ENCODE measurements at places on chromosomes 5 and 9.

DNA sequence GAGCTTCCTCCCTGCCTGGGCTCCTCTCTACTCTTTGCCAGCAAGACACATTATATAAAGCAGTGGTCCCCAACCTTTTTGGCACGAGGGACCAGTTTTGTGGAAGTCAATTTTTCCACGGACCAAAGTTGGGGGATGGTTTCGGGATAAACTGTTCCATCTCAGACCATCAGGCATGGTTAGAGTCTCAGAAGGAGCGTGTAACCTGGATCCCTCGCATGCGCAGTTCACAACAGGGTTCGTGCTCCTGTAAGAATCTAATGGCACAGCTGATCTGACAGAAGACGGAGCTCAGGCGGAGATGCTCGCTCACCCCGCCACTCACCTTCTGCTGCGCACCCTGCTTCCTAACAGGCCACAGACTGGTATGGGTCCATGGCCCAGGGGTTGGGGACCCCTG is 142.8 kb downstream of the LIFR start:
- no peak for DNase-seq

- DNase-seq: no peak
These were observed 10.2 kb downstream of the HAND1 start for GRCh38 chr5:154467655-154468354.

- no peak for DNase-seq
These were observed 35.0 kb downstream of the GALNT12 start for GRCh38 chr9:98842510-98842909.

DNA sequence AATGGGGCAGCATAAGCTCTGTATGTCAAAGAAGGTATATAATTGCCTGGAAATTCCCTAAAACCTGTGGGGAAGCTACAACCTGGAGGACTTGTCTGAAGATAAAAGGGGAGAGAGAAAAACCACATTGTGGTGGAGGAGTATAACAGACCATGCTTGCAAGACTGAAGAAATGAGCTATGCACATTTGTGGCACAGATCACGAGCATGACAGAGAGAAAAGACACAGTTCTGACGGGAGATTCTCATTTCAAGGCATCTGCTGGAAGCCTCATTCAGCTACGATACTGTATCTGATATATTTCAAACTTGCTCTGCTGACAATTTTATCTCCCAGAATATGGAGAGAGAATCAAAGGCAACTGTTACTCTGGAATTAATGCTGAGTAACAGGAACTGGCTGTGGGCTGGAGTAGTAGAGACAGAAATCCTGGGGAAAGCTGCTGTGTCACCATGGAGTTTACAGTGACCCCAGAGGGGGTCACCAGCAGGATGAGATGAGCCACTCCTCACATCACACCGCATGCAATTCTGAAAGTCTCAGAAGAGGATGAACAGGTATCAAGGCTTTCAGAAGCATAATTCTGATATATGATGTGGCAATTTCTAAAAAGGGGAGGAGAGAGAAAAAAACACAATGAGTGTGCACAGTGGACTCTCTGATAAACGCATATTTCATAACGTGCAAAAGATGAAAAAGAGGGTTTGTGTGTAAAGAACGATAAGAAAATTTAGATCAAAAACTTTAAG is 528.8 kb downstream of the IRX1 start:
- no peak for DNase-seq

- DNase-seq: no peak
These were observed 657.5 kb upstream of the DMAC1 start for GRCh38 chr9:8457055-8457454.

- DNase-seq: no peak
These were observed 365.5 kb downstream of the KCNN2 start for GRCh38 chr5:114727358-114727757.

GRCh38 chr5:6243706-6244338 is 134.5 kb downstream of the MED10 start:
- DNase-seq: no peak

- DNase-seq: no peak
These were observed 969.6 kb upstream of the DMAC1 start for GRCh38 chr9:8769153-8769552.

- no peak for DNase-seq
These were observed 225.8 kb downstream of the MELK start for GRCh38 chr9:36798350-36799065.

DNA sequence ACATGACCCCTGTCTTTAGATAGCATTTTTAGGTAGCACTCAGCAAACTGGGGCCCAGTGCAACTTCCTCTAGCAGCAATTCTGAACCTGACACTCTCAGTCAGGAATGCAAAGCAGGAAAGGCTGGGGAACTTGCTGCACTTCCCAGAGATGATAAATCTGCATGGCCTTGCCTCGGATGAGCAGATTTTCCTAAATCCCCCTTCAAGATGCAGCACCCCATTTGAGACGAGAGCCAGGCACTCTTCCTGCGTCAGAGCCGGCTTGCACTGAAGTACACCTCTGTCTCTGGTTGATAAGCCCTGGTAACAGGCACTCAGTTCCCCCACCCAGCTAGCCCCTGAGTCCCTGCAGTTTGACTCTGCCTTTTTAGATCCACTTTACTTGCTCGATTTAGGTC is 296.7 kb upstream of the PANK3 start:
- DNase-seq: no peak

- DNase-seq: no peak
These were observed 69.9 kb downstream of the MAMDC2 start for GRCh38 chr9:70113403-70114022.

DNA sequence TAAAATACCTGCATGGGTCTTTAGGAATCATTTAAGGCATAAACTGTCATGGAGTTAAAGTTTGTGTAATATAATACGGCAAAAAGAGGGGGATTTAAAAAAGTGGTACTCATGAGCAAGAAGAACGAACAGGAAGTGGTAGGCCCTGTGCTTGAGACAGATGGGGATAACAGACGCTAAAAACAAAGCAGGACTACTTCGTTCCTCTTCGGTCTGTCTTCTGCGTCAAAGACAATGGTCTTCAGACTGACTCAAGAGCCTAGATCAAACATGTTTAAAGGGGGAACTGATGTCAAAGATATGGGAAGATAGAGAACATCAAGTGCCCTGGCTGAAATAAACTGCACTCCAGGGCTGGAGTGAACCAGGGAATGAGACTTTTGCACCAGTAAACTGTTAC is 59.8 kb upstream of the RFX3 start:
- DNase-seq: no peak

All from non-pigmented ciliary epithelial cell (primary cell).